ENCODE measurements at places on chromosomes 13 and 19. TPM values are rescaled to one million over a fixed set of nuclear protein-coding genes. Genes with fewer than 3 reads are reported as not detected.

DNA sequence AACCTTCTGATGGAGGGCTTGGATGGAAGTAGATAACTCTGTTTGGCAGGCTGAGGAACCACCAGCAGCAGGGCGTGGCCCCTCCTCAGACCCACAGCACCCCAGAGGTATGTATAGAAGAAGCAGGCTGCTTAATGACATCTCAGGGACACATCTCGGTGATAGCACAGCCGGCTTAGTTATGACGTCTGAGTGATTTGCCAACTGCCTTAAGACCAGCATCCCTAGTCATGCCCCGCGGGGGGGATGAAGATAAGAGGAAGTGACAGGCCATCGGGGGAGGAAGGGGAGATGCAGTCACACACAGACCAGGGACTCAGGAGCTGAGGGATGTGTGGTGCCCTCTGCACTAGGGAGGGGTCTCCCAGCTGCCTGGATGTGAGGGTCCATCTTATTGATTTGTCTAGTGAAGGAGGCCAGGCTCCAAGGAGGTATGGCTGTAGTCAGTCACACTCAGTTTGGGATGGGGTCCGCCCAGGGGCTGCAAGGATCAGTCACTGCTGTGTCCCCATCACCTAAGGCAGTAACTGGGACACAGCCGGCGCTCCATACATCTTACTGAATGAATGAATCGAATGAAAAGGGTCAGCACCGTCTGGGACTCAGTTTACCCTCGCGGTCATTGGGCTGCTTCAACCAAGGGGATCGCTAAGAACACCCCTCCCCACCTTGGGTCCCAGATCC is 19.2 kb upstream of the ERCC1 start:
- peak; percentile 27 for DNase-seq

GRCh38 chr19:926589-927350 is 935 bp downstream of the ARID3A start:
- peak; percentile 38 for DNase-seq

GRCh38 chr19:45498411-45499195 is at the start of gene PPM1N:
PPM1N (plus strand) TSS chr19:45498443; CDS start chr19:45498473, 30 bp downstream.
- DNase-seq = no peak

DNA sequence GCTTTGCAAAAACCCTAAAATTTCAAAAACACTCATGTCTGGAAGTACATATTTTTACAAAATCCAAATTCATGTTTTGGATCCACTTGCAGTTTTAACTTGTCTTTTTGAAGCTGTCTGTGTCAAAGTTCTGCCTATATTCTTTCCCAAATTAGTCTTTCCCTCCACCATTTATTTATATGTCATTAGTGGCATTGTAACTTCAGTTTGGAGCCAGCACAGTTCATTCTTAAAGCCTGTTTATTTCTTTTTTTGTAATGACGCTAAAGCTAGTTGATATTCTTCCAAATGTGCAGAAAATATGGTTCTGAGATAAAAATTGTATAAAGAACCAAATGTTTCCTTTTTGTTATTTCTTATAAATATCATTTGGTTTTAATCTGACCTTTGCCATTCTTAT is 2039.3 kb downstream of the OLFM4 start:
- DNase-seq = no peak

DNA sequence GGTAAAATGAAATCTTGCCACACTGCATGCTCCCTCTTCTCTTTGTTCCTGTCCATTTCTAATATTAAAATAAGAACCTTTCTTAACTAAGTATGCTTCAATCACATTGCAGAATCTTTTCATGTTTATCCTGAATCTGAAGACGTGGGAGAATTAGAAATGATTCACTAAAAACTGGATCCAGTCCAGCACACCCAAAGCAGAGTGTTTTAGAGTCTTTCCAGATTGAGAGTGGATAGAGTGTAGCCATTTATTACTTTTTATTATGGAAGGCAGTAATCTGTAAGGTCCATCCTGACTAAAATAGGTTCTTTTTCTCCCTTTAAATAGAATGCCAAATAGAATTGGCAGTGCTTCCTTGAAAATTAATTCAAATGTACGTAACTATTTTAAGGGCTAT is 453.5 kb downstream of the TDRD3 start:
- no peak for DNase-seq

The FUT1 gene
- under 0.01 TPM for total RNA-seq

All from fibroblast of the aortic adventitia (primary cell).